Stimulated activated CD8-positive, alpha-beta memory T cell treated with anti-CD3 and anti-CD28 coated beads, Interleukin-7, amount 100 ng/mL, for 1 hour (primary cell): ENCODE measurements at places on chromosomes 13 and 19.

DNA sequence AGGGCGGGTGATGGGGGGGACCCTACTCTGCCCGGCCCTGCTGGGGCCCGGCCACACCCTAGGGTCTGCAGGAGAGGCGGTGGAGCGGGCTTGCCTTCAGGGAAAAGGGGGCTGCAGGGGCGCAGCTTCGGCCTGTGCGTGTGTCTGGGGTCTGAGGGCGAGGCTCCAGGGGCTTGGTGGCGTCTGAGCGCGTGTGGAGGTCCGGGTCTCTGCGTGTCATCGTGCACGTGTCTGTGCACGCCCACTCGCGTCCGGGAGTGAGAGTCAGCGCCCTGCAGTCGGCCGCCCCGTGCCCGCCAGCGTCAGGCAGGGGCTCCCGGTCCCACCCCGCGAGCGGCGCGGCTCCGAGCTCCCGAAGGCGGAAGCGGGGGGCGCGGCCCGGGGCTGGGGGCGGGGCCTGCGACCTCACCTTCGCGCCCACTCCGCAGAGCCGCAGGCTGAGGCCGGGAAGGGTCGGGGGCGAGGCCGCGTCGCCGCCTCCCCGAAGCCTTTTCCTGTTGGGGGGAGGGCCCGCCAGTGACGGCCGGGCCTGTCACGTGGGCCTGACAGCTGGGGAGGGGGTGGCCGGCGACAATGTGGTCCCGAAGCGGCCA lies at the start of gene ARHGAP45:
Gene ARHGAP45 (plus strand): TSS at position 420 of the 593 bp plus-strand sequence. CDS start 239 bp downstream, outside the sequence.
- peak; percentile 60 for DNase-seq

DNA sequence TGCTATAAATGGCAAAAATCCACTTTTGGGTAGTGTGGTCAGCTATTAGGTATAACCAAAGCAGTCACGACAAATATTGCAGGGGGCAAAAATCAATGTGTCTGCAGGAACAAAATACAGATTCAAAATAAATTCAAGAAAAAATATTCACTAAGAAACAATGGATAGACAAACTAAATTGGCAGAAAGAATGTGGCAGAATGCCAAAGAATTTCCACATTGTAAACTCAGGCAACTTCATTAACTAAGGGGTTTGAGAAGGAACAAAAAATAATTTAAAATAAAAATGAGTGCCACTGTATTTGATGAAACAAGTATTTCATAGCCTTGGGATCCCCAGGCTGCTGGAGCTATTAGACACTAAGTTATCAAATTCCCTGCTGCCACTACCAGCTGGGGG lies 193.1 kb downstream of the VWA8 start:
- DNase-seq, result no peak

GRCh38 chr13:109782823-109783431 lies 3.5 kb downstream of the IRS2 start:
- no peak for DNase-seq

GRCh38 chr19:49117677-49118564 lies 1.0 kb downstream of the C19orf73 start:
- DNase-seq, result no peak

GRCh38 chr19:8334458-8335342 lies 8.4 kb downstream of the KANK3 start:
- DNase-seq, result no peak

DNA sequence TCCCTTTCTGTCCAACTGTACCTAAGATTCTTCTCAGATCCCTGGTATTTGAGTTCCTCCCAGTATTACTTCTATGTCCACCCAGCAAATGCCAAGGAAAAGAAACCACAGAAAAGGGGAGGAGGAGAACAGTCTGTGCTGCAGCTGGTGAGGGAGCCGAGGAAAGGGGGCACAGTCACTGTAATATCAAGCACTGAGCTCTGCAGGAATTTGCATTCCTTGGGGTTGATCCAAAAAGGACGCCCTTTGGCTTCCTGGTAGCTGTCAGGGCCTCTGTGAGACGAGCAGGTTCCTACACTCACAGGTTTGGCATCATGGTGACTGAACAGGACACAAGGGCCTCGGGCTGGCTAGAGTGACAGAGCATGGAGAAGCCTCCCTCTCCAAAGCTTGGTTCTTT lies 273.4 kb downstream of the NHLRC3 start:
- no peak for DNase-seq

DNA sequence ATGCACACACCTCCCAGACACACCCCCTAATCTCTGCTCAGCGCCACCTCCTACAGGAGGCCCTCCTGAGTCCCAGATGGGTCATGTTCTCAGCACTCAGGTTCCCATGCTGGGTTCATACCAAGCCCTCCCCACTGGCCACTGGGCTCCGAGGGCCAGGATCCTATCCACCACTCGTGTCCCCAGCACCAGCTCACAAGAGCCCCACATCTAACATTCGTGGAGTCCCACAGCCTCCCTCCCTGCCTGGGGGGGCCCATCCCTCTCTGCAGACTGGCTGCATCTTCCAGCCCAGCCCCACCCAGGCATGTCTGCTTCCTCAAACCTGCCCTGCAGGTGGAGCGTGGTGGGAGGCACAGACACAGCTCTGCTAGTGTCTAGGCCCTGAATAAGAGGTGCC lies 227.4 kb downstream of the TUBA3C start:
- DNase-seq, result no peak

- no peak for DNase-seq
Measured at GRCh38 chr13:84951128-84951527, 848.1 kb downstream of the SLITRK6 start.

- no peak for DNase-seq
Measured at GRCh38 chr19:51501594-51502263, at the start of gene SIGLEC12. SIGLEC12 (minus strand) TSS chr19:51501800; CDS start chr19:51501733, 67 bp downstream.

GRCh38 chr13:92913840-92914239 lies 312.8 kb upstream of the GPC6 start:
- DNase-seq, result no peak

DNA sequence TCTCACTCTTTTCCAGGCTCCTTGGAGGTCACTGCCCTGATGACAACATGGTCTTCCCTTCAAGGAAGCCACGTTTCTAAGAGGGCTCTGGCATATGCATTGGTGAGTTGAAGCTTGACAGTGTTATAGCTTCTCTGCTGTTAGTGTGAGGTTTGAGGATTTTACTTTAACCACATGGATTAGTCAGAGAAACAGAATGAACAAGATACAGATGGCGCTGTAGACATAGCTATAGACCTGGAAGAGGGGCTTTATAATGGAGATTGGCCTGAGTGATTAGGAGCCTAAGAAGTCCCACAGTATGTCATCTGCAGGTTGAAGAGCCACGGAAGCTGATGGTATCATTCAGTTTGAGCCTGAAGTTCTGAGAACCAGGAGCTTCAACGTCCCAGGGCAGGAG lies 18.4 kb upstream of the URI1 start:
- no peak for DNase-seq

- no peak for DNase-seq
Measured at GRCh38 chr13:61094865-61095264, 320.8 kb downstream of the PCDH20 start.

DNA sequence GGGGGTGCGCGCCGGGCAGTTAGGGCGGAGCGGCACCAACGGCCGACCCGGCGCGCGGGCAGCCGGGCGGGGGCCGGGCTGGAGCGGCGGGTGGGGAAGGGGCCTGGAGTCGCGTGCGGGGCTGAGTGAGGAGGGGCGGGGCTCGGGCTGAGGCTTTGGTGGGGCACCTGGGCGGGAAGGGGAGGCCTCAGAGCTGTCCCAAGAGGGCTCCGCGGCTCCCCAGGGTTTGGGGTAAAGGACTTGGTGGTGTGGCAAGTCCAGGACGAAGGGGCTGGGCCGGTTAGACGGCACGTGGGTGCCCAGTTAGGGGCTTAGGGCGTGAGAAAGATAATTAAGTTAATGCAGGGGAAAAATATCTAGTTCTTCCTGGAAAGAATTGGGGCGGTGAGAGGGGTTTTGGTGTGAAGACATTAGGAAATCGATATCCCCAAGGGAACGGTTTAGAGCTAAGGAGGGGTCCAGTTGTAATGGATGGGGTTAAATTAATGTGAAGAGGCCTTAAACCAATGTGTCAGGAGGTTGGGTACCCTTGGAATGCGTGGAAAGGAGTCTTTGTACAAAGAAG lies 496 bp downstream of the ZNF574 start:
- DNase-seq, result peak; percentile 6

GRCh38 chr13:45249662-45250061 lies 48.8 kb upstream of the KCTD4 start:
- DNase-seq, result no peak

DNA sequence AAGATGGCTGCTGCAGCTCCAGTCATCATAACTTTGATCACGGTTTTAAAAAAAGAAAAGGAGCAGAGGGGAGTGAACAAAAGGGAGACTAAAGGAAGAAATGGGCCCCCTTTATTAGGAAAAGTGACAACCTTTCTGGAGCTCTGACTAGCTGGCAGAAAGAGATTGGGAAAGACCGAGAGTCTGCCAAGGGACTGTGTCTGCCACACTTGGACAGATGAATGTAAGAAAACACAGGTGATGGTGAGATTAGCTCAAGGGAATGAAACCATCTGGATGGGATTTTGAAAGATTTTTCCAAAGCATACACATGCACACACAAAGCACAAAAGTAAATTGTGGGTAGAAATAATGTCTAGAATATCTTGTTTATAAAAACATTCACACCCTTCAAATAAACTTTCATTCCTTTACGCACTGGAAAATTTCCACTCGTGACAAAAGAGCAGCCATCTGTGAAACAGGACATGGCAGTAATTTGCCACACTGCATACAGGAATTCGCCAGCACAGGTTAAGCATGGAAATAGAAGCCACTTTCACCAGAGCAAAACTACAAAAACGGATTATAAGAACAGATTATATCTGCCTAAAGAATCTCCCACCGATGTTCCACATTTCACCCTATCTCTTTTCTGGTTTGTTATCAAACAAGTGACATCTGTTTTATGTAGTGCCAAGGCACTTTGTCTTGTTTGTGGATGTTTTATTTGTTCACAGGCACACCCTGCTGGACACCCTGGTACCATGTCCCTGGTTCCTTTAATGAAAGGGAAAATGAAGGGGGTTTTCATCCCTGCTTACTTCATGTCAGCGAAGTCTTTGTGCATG lies 819.5 kb downstream of the DIAPH3 start:
- DNase-seq, result no peak

- DNase-seq, result no peak
Measured at GRCh38 chr13:28734906-28735305, 16.1 kb upstream of the SLC46A3 start.

DNA sequence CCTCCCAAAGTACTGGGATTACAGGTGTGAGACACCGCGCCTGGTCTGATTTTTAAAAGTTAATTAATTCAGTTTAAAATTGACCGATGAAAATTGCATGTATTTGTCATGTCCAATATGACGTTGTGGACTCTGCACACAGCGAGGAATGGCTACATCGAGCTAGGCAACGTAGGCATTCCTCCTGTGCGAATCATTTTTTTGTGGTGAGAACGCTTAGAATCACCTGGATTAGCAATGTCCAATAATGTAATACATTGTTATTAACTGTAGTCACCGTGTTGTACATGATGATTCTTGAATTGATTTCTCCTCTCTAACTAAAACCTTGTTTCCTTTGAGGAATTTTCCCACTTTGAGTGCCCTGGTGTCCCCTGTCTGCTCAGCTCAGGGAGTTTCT lies 3.4 kb downstream of the LAIR2 start:
- DNase-seq, result no peak

DNA sequence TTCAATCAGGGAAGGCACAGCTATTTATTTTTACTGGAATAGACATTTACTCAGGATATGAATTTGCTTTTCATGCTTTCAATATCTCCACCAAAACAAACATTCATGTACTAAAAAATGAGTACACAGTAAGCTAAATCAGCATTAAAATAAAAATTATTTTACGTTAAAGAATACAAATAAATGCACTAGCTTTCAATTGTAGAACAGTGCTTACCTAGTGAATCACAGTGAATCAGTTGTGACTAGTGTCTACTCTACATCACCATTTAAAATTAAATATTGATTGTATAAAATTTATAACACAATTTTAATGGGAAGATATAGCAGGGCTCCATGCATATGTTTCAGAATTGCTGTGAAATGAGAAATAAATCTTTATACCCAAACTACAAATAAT lies 929.6 kb upstream of the ATXN8OS start:
- DNase-seq, result no peak

GRCh38 chr19:6287269-6287885 lies 7.6 kb upstream of the MLLT1 start:
- no peak for DNase-seq

- no peak for DNase-seq
Measured at GRCh38 chr13:113155201-113155600, 3.2 kb upstream of the PROZ start.

- DNase-seq, result no peak
Measured at GRCh38 chr13:74306496-74306895, 172.3 kb upstream of the KLF12 start.

GRCh38 chr13:25771641-25772478 lies 280.0 kb downstream of the SHISA2 start:
- DNase-seq, result no peak

DNA sequence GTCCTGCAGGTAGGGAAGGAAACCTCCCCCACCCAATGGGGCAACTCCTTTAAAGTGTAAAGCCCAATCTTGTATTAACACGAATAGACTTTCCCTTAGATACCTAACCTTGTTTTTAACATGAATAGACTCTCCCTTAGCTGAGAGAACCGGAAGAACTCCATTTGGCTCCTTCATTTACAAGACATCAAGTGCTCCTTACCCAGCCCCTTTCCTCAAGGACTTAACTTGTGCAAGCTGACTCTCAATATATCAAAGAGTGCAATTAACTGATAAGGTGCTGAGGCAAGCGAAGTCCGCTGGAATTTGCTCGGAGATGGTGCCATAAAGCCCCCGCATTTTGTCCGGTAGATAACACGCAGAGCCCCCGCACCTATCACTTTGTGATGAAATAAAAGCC lies 9.9 kb upstream of the ZNF90 start:
- no peak for DNase-seq

DNA sequence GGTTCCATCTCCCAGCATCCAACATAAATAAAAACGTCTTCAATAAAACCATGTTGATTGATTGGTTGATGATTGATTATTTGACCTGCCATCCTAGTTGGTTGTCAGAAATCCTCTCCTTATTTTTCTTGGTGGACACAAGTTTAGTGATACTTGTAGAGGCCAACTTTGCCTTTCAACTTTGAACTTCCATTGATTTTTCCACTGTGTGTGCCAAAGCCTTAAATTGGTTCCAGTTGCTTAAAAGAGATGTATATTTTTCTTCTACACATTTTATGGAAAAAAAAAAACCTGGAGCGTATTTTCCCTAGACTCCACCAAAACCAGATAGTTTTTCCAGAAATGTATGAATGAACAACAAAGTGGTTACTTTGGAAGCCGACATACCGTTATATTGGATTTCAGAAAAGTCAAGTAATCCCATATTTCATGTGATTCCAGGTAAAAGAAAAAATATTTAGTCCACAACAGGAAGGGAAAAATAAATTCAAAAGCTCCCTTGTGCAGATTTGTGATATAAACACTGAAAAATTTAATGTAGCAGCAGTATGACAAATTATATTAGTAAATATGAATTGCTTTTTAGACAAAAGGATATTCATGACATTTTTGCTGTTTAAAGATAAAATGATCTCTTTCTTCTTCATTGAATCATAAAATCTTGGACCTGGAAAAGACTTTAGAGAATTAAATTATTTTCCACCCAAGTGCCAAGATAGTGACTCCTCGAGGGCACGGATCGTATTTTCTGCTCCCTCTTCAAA lies 85.2 kb downstream of the MBNL2 start:
- no peak for DNase-seq

GRCh38 chr19:7533281-7533885 lies 2.1 kb upstream of the PNPLA6 start:
- no peak for DNase-seq
